ENCODE measurements at places on chromosomes 5 and 9.

DNA sequence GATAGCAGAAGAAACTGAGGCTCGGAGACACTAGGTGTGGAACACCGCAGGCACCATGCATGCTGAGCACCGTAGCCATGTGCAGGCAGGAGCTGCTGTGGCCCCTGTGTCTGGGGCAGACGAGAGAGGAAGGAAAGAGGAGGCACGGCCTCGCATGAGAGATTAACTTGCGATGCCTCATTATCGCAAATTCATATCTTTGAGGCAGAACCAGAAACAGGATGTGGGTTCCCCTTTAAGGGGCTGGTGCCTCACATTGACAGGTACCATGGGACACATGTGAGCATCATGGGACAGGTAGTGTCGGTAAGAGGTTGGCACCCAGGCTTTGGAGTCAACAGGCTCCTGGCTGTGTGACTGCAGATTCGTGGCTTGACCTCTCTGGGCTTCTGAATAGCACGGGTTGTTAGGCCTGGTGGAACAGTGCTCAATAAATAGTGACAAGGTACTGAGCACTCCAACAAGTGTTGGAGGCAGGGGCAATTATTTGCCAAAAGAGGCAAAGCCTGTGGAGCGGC lies 40.8 kb downstream of the NAIF1 start:
- peak; percentile 86 for DNase-seq

GRCh38 chr9:107888773-107889227 lies 399.2 kb upstream of the KLF4 start:
- DNase-seq = no peak

GRCh38 chr5:134451936-134452505 lies 40.3 kb upstream of the CDKN2AIPNL start:
- no peak for DNase-seq

- no peak for DNase-seq
Observed at GRCh38 chr5:27125856-27126255, 87.5 kb upstream of the CDH9 start.

GRCh38 chr5:169910393-169910792 lies 69.9 kb downstream of the INSYN2B start:
- no peak for DNase-seq

GRCh38 chr5:83321483-83322055 lies 150.0 kb upstream of the VCAN start:
- no peak for DNase-seq

GRCh38 chr5:3601911-3602782 lies 6.5 kb downstream of the IRX1 start:
- no peak for DNase-seq

- DNase-seq = no peak
Observed at GRCh38 chr9:124812441-124812876, 35.5 kb downstream of the OLFML2A start.

GRCh38 chr5:8683496-8683895 lies 814.5 kb downstream of the MTRR start:
- no peak for DNase-seq

DNA sequence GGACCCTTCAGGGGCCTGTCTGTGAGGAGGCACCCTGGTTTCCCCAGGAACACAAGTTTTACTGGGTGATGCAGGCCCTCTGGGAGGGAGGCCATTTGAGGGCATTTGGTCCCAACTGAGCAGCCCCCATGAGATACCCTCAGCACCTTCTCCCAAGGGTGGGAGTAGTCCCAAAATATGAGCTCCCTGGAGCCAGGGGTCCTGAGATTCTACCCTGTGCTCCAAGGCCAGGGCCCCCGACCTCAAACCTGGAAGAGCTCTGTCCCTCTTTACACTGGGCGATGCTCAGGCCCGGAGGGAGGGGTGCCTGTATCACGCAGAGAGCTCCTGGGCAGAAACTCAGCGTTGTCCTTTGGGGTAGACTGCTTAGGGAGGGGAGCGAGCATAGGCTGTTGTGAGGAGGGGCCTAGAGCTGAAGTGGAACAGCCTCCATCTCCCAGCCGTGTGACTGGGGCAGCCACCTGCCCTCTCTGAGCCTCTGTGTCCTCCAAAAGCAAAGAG lies 64.0 kb upstream of the SYNPO start:
- DNase-seq = no peak

- no peak for DNase-seq
Observed at GRCh38 chr5:5767286-5767928, 344.9 kb downstream of the ICE1 start.

GRCh38 chr9:136324501-136325300 lies 2.6 kb upstream of the GPSM1 start:
- no peak for DNase-seq

- DNase-seq = no peak
Observed at GRCh38 chr5:50658246-50658645, 8.2 kb upstream of the PARP8 start.

- peak; percentile 25 for DNase-seq
Observed at GRCh38 chr5:40486437-40487275, 193.1 kb upstream of the PTGER4 start.

DNA sequence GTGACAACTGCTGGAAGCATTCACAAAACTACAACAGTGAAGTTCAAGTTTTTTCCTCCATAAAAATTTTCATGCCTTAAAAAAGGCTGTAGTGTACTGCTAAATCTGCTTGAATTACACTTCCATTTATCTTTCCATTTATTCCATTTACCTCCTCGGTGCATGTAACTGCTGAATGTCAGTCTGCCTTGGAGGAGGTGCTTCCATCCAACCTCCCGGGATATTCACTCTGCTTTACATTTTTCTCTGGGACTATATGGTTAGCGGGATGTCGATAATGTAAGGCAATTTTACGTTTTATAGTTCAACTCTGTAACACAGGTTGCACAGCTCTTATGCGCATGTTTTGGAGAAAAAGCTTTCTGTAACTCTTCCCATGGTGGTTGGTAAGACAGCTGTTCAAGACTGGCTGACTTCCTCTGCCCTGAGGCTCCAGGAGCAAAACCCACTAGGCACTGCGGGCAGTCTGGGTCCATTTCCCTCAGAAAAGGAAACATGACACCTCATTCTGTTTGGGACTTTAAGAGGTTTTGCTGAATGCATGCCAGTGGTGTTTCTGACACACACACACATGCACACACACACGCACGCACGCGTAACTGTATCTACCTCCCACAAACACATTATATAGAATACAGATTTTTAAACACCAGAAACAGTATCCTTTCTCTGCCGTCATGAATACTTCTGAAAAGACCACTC lies 66.1 kb downstream of the SPTLC1 start:
- DNase-seq = no peak

DNA sequence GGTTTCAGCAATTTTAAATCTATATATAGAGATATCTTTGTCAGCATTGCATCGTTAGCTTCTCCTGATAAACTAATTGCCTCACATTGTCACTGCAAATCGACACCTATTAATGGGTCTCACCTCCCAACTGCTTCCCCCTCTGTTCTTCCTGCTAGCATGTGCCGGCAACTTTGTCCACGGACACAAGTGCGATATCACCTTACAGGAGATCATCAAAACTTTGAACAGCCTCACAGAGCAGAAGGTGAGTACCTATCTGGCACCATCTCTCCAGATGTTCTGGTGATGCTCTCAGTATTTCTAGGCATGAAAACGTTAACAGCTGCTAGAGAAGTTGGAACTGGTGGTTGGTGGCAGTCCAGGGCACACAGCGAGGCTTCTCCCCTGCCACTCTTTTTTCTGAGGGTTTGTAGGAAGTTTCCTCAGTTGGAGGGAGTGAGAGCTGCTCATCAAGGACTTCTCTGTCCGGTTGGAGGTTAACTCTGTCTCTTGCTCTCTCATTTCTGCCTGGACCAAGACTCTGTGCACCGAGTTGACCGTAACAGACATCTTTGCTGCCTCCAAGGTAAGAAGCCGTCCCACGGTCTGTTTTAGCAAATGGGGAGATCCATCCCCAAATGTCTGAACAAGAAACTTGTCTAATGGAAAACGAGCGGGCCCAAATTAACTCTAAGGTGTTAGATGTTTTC lies at the start of gene IL4:
TSS of gene IL4 (plus strand) at position 51 of the 692 bp plus-strand sequence. CDS start at position 113, 62 bp downstream.
- no peak for DNase-seq

DNA sequence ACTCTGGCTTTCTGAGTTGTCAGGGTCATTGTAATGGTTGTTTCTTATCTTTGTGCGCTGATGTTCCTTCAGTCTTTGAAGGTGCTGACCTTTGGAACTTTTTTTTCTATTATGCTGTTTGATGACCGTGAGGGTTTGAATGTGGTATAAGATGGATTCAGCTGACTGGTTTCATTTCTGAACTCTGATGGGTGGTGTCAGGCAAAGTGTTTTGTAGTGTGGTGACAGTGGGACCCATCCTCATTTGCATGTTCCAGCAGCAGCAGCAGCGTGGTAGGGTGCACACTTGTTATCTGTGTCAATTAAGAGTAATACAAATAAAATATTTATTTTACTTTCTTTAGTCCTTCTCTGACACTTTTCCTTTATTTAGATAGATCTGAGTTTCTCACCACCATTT lies 227.7 kb upstream of the PRR16 start:
- no peak for DNase-seq

- no peak for DNase-seq
Observed at GRCh38 chr9:126581893-126582292, 31.8 kb upstream of the LMX1B start.

DNA sequence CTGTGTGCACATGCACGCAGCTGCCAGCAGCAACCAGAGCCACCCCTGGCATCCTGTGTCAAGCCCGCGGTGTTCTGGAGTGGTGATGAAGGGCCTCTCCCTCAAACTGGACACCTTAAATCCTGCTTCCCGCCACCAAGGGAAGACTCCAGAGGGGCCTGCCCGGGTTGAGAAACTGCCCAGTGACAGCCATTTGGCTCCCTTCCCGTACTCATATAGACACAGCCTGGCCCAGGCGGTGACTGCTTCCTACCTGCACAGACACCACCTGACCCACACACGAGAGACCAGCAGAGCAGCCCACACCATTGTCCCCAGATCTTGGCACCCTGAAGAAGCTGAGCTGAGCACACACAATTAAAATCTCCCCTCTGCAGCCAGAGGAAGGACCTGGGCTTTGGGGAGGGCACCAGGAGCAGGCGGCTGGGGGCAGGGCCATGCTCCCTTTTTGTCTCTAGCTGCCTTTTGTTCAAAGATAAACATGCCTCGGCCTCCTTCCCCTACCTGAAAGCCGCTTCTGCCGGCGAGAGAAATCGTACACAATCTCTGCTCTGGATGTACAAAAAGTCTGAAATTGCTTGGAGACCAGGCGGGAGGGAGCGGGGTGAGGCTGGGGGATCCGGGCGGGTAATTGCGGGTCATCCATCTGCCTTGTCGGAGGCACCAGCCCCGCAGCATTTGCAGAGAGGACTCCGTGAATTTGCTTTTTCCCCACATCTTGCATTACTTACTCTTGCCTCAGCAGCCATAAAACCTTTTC lies 78.4 kb downstream of the TSPAN17 start:
- DNase-seq = no peak

- DNase-seq = no peak
Observed at GRCh38 chr9:19768798-19769197, 20.0 kb downstream of the SLC24A2 start.

Measured in central memory CD8-positive, alpha-beta T cell (primary cell).